ENCODE measurements at places on chromosomes 7 and 10.

- DNase-seq, result no peak
Measured at GRCh38 chr7:121473645-121474300, 77.7 kb upstream of the FAM3C start.

DNA sequence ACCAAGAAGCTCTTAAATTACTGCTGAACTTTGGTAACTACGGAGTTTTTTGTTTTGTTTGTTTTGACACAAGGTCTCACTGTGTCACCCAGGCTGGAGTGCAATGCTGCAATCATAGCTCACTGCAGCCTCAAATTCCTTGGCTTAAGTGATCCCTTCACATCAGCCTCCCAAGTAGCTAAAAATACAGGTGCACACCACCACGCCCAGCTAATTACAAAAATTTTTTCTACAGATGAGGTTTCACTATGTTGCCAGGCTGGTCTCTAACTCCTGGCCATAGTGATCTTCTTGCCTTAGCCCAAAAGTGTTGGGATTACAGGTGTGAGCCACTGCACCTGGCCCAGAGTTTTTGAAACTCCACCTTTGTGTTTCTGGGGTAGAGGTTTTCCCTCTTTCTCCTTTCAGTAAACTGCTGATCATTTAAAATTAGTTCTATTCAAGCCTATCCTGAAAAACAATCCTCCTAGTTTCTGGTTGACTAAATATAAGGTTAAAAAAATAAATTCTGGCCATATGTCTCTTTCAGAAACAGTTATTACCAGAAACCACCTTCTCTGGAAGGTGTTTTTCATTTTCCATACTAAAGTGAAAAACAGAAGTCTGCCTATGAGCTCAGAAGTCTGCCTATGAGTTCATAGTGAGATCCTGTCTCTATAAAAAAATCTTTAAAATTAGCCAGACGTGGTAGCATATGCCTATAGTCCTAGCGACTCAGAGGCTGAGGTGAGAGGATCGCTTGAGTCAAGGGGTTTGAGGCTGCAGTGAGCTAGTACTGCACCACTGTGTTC, 63.9 kb downstream of the VOPP1 start:
- DNase-seq, result no peak

DNA sequence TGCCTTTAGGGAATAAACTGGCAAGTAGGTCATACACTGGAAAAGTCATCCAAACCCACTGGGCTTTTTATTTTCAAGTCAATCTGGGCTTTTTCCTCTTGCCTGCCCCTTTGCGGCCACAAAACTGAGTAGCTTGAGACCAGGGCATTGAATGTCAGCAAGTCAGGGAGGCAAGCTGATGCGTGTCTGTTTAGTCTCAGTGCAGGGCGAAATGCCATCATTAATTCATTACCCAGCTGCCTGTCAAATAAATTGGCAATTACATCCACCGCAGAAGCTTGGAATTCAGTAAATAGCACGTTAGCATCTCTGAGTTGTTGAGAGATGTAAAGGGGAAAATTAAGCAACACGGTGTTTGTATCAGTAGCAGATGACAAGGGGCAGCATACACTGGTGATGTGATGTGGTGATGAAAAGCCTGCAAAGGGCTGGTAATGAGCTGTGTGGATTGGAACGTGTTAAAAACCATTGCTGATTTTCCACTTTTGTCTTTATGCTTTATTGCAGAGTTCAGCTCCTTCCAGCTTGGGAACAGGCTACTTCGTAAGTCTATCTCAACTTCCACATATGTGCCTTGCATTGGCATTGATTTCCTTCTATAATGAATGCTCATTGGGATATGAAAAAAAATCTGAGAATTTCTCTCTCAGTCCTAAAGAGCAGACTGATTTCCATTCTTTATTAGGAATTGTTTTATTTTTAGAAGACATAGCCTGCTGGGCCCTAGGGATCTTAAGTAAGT, 535.9 kb downstream of the AUTS2 start:
- DNase-seq, result no peak

GRCh38 chr10:52578871-52579405, 193.6 kb downstream of the MBL2 start:
- no peak for DNase-seq

GRCh38 chr10:38094927-38095574, 914 bp downstream of the ZNF37A start:
- no peak for DNase-seq

DNA sequence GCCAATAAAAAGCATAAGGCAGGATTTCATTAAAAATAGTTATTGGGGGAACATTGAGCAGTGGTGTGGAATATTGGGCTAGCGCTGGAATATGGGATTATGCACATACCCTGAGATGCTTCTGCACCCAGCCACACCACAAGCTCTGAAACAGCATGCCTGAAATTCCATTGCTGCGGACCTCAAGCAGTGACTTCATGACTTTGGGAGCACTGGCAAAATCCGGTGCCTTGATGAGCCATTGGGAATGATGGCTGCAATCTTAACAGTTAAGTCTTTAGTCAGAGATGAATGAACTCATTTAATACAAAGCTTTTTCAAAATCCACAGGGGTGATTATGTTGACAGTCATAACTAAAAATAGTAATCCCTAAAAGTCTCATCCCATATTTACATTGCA, 274.7 kb upstream of the MTPN start:
- no peak for DNase-seq

DNA sequence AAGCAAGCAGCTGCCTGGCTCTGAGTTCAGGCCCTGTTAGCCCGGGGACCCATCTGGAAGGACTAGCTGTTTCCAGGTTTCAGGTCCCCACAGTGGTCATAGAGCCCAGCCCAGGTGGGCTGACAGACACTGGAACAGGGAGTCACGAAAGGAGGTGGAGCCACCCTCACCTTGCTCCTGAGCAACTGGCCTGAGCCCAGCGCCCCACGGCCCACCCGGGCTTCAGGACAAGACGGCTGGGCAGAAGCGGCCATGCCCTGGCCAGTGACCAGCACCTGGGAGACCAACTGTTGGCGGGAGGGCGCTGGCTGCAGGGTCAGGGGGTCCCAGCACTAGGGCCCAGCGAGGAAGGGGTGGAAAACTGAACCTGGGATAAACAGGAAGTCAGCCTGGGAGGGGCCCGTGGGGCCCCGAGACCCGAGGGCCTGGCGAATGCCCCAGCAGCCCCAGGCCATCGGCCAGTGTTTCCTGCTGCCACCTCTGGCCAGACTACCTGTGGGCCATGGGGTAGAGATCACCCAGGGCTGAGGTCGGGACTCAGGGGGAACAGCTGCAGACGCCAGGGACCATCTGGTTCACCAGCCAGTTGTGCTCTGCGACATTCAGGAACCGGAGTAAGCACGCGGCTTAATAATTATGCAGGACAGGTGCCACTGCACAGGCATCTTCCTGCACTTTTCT, 282.1 kb upstream of the PPP2R2D start:
- DNase-seq, result no peak

DNA sequence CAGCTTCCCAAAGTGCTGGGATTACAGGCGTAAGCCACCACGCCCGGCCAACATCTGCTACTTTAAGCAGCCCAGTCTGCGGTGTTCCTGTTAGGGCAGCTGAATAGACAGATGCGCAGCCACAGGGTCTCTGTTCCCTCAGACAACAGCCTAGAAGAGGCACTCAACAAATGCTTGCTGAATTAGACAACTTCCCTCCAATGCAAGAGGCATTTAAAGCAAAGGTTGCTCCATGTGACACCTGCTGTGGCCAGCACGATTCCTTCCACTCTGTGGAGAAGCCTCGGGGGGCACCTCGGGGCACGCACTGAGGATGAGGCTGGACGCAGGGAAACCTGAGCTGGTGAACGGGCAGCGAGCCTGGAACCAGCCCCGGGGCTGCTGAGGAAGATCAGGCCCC, 237.8 kb downstream of the MAD1L1 start:
- no peak for DNase-seq

DNA sequence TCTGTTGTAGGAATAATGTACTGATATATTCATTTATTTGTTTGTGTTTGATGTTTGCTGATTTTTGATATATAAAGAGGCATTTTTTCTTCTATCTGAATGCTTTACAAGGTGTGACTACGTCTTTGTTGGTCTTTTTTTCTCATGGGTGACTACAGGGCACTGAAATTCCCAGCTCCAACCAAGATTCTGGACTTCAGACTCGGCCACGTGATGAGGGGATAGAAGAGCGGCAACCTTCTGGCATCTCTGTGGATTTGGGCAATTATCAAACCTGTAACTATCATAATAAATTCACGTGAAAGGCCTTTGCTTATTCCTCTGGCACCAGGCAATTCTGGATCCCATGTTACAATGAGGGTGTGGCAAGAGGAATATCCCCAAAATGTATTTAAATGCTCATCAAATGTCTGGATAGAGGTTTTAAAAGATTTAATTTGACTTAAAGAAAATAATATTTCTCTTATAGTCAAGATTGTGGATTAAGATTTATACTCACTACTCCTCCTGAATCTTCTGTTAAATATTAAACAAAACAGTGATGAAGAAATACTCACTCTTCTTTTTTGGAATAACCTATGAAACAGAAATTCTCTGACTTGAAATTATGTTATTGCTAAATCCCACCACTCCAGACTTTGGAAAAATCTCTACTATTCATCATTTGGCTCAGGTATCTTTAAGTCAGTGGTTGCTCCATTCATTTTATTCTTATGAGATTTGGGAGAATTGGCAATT, 276.3 kb downstream of the GPR37 start:
- DNase-seq, result no peak

- DNase-seq, result no peak
Measured at GRCh38 chr10:117094856-117095255, 43.2 kb downstream of the VAX1 start.

- no peak for DNase-seq
Measured at GRCh38 chr7:2523941-2524807, 4.6 kb downstream of the LFNG start.

DNA sequence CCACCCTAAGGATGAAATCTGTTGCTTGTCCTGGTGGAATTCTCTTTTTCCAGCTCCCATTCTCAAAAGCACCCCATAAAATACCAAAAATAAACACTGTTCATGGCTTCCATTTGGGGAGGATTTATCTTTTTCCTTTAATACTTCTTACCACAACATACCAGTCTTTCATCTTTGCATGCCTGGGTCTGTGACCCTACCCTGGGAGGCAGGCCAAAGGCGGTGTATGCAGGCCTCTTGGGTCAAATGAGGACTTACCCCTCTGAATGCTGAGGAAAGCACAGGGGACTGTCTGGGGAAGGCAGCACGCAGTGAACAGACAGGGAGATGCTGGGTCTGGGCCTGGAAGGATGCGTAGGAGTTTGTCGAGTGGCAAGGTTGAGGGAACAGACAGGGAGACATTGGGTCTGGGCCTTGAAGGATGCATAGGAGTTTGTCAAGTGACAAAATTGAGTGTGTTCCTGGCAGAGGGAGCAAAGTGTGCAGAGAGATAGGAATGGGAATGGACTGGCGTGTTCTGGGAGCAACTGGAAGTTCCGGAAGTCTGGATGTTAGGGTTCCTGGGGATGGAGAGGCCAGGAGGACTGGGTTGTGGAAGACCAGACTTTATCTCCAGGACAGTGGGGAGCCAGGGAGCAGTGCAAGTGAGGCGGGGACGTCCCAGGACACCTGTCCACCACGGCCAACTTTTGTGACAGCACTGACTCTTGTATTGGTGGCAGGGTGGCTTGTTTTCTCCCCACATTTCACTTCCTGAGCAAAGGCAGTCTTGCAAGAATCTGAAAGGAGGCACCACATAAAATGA, 40.8 kb downstream of the MYL10 start:
- DNase-seq, result peak; percentile 5

DNA sequence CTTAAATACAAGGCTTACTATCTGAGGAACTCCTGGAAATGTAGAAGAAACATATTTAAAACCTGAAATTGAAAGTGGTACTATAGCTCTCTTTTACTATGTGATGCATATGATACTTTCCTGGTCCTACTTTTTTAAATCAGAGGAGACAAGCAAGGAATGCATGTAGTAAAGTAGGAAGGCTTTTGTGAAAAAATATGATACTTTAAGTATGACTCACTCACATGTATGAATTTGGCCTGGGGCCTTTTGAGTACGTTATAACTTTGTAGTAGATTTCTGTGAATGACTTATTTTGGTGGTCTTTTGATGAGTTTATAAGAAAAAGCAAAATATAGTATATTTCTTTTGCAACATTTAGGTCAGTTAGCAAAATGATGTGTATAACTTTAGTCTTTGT, 53.8 kb downstream of the TAX1BP1 start:
- no peak for DNase-seq

GRCh38 chr10:3418041-3418754, 245.6 kb upstream of the PITRM1 start:
- no peak for DNase-seq

DNA sequence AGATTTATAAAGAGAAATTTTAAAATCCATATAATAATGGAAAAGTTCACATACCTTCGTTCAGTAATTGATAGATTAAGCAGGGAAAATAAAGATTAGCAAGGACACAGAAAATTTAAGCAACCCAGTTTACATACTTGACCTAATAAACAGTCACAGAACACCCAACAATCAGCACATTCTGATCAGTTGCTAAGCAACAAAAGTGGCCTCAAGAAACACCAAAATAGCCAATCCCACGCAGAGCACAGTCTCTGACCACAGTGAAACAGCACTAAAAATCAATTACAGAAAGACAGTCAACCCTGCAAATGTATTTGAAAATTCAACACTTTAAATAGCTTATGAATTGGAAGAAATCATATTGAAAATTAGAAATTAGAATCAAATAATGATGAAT, 39.3 kb upstream of the DRGX start:
- DNase-seq, result no peak

GRCh38 chr7:32059289-32060011, 10.8 kb downstream of the PDE1C start:
- no peak for DNase-seq
